ENCODE measurements at places on chromosomes 13 and 19.

DNA sequence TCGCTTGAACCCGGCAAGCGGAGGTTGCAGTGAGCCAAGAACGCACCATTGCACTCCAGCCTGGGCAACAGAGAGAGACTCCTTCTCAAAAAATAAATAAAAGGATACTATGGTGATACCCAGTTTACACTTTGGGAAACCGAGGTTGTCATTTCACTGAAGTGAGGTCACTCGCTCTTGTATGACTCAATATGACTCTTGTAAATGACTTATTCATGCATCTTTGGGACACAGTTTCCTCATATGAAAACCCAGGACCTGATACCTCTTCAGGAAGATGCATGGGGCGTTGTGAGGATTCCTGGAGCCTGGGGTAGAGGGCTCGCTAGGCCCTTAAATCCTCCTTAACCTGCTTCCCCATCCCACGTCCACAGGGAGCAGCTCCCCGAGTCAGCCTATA is 4.5 kb downstream of the PSMD8 start:
- DNase-seq: no peak

GRCh38 chr19:50482271-50482855 is 5.7 kb upstream of the GARIN5A start:
- no peak for DNase-seq

GRCh38 chr13:82627183-82627582 is 1255.1 kb downstream of the SLITRK1 start:
- no peak for DNase-seq

DNA sequence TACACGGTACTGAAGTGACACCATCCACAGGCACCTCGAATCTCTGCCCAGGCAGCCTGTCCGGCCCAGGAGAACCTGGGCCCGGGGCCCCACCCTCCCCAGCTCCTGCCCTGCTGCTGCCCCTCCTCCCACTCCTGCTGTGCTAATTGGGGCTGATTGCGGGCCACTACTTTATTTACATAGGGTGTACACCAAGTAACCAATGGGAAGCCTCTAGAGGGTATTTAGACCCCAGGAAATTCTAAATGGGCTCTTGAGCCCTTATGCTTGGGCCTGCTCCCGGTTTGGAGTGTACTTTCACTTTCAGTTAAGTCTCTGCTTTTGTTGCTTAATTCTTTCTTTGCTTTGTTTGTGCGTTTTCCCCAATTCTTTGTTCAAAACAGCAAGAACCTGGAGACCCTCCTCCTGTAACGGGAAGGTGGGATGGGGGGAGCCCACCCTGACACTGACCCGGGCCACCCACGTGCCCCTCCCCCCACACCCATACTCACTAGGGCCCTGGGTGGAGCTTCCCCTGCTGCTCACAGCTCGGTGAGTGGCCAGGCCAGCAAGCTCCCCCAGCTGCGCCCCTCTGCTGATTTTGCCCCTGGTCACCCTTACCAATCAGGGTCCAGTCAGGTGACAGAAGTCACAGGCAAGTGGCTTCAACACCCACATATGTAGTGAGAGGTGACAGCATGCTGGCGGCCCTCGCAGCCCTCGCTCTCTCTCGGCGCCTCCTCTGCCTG is 9.4 kb downstream of the SCGB2B2 start:
- no peak for DNase-seq

DNA sequence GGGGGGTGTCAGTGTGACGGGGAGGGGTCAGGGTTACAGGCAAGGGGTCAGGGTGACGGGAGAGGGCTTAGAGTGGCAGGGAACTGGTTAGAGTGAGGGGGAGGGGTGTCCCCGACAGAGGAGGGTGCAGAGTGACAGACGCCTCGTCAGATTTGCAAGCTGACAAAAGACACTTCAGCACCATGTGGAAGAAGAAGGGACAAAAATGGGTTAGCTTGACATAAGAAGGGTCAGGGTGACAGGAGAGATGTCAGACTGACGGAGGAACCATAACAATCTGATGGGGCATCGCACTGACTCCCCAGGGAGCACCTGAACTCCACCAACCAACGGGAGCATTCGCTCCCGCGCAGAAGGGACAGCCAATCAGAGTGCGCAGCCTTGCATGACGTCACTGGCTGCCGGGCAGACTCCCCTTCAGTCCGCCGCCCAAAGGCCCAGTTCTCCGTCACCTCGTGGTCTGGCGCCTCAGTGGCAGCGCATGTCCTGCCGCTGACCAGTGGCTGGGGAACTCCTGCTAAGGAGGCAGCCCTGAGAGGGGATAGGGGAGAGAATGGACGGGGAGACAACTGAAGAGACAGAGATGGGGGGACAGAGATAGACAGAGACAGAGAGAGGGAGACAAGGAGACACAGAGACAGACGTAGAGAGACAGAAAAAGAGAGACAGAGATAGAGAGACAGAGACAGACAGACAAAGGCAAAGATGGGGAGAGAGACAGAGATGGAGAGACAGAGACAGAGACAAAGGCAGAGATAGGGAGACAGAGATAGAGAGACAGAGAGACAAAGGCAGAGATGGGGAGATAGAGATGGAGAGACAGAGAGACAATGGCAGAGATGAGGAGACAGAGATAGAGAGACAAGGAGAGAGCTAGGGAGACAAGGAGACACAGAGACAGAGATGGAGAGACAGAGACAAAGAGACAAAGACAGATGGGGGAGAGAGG is 30.2 kb downstream of the C19orf81 start:
- peak; percentile 58 for DNase-seq

DNA sequence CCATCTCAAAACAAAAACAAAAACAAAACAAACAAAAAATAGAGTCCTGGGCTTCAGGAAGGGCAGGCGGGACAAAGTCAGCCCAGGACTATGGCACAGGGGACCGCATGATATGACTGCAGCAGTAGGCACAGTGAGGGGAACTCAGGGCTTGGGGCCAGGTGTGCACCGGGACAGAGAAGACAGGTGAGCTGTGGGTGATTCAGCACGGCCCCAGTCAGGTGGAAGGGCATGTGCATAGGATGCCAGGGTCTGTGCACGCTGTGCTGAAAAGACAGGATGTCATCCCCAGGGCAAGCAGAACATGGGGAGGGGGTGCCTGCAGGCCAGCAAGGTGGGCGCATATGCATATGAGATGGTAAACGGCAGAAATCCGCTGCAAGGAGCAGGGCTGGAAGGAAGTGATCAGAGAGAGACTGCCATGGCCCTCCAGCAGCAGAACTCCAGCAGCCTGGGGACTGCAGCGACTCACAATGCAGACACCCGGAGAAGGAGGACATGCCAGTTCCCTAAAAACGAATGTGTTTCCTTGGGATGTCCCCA is 15.0 kb downstream of the EPS15L1 start:
- DNase-seq: no peak

- no peak for DNase-seq
Observed at GRCh38 chr13:99809926-99810325, 161.6 kb downstream of the ZIC5 start.

DNA sequence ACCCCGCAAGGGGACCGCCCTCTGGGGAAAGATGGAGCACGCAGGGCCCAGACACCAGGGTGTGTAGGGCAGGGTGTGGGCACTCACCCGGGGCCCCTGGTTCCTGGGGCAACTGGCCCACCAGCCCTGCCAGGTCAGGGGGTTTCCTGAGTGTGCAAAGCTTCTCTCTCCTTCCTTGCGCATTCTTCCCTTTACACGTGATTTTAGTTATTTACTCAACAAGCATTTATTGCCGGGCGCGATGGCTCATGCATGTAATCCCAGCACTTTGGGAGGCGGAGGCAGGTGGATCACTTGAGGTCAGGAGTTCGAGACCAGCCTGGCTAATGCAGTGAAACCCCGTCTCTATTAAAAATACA is 20.4 kb downstream of the PRR36 start:
- DNase-seq: no peak

- DNase-seq: no peak
Observed at GRCh38 chr13:113470073-113470472, 16.8 kb upstream of the ADPRHL1 start.

GRCh38 chr13:69935043-69935442 is 172.6 kb upstream of the ATXN8OS start:
- no peak for DNase-seq

DNA sequence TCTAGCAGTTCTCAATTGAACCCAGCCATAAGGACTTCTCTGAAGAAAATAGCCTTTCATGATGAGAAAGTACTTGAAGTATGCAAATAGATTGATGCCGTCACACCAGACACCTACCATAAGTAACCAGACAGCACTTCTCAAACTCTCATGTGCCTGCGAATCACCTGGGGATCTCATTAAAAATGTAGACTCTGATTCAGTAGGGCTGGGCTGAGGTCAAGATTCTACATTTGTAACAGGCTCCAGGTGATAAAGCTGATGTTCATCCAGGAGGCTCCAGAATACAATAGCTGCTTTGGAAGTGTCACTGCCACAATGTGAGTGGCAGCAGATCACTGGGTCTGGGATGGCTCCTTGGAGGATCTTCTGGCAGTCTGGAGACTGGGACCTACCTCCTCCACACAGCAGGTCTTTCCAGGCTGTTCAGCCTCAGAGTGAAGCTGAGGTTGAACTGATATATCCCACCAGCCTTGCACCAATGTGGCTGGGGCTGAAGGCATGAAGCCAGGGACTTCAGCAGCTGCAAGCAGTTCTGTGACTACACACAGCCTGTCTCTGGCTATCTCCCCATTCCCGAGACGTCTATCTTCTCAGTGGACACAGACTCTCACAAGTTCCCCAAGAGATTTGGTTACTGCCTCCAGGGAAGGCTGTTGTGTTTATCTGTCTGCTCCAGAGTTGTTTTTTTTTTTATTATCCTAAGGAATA is 9.1 kb downstream of the MBNL2 start:
- no peak for DNase-seq

DNA sequence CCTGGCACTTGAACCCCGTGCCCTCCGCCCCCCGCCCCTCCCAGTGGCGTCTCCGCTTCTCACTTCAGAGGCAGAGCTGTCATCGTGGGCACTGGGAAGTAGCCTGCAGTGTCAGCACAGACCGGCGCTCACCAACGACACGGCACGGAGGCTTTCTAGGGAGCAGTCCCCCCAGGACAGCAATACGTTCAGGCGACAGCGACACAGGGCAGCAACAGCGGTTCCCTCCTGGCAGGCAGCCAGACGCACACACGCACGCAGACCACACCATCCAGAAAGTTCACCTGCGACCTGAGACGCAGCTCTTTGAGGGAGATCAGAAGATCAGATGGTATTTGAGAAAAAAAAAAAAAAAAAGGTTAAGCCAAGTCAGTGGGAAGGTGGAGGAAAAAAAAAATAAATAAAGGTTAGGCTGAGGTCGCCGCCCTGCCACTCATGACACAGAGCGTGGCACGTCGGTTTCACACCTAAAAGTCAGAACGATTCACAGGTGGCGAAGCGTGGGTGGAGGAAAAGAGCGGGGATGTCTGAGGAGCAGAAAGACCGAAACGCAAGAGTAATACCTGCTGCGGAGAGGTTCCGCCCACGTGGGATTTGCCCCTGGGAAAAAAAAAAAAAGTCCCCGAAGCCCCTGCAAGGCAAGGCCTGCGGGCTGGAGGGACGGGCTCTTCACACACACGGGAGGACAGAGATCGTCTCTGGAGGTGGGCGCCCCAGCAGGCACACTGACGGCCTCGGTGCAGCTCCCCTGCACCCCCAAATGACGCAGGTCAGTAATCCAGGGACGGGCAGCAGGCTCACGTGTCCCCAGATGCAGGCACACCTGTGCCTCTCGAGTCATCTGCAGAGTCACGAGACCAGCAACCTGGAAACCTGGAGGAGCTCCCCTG is 94.5 kb downstream of the GNG7 start:
- DNase-seq: no peak

DNA sequence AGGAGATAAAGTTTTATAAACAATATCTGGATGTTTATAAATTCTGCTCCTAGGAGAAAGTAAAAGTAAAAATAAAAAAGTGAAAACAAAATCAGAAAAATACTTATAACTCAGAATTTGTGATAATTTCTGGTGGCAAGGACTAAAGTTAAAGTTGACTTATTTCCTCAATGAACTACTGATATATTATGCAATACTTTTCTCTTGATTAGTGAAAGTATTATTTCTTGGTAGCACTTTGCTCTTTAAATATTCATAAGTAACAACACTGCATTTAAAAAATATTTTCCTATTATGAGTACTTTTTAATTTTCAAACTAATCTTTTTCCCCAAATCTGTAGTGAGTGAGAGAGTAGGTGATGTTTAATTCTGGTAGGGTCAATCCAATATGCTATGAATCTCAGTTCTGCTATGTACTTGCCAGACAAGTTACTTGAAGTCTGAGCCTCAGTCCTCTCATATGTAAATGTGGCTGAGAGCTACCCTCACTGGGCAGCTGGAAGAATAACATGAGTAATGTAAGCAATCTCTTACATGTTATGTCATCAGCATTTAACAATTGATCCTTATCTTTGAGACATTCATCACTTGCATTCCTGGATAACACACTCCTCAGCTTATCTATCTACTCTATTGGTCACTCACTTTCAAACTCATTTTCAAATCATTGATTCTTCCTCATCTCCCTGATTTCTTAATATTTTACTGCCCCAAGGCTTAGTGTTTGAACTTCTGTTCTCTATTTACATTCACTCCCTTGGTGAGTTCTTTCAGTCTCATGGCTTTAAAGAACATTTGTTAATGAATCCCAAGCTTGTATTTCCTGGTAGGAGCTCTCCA is 239.0 kb downstream of the RGCC start:
- no peak for DNase-seq

GRCh38 chr19:33443638-33444561 is 70.4 kb downstream of the CEBPG start:
- DNase-seq: no peak

DNA sequence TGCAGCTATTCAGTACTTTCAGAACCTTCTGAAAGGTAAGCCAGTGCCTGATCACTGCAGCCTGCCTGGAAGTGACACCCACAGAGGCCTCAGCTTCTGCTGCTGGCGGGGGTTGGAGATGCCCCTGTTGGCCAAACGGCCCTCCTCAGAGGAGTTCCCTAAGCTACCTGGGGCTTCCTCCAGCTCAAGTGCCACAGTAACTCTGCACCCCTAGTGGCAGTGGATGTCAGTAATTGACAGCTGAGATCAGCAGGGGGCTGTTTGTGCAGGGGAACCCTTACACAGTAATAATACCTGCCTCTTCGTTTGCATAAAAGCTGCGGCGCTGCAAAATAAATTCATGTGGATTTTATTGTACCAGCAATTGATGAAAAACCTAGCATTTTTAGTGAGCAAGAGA is 28.9 kb downstream of the TDRD12 start:
- no peak for DNase-seq

DNA sequence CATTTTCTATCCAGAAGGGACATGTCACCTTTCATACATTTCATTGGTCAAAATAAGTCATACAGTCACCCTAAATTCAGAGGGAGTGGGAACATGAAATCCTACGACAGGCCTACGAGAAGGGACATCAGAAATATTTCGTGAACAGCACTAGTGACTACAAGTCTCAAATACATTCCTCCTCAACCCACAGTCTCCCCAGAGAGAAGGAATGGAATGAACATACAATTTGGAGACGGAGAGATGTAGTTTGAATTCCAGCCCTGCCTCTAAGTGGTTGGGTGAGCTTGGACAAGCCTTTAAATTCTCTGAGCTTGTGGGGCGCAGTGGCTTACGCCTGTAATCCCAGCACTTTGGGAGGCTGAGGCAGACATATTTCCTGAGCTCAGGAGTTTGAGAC is 9.9 kb downstream of the SERTM1 start:
- no peak for DNase-seq

DNA sequence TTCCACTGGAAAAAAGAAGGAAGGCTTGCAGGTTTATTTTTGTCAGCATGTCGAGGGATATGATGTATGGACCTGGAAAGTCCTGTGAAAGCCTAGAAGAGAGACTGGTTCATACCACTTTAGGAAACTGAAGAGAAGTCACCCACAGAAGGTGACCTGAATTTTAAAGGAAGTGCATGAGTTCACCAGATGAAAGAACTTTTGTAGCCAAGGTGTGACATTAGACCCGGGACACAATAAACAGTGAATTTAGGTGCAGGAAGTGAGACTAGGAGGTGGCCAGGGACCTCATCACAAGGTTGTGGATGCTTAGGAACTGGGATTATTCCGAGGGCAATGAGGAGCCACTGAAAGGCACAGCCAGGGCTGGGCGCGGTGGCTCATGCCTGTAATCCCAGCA is 79.1 kb downstream of the ZNF429 start:
- DNase-seq: no peak

Data from stimulated activated CD4-positive, alpha-beta T cell treated with anti-CD3 and anti-CD28 coated beads, Interleukin-1b, Interleukin-23, amount 100 ng/mL, for 1 hour (primary cell).